C1 segment of cervical spinal cord (tissue), 14 donors: ENCODE measurements at places on chromosomes 2 and 18.

- no peak for DNase-seq
These were observed 512.5 kb upstream of the LRRTM4 start for GRCh38 chr2:78034706-78035105.

- no peak for DNase-seq
These were observed 36.2 kb downstream of the CCBE1 start for GRCh38 chr18:59660786-59661743.

DNA sequence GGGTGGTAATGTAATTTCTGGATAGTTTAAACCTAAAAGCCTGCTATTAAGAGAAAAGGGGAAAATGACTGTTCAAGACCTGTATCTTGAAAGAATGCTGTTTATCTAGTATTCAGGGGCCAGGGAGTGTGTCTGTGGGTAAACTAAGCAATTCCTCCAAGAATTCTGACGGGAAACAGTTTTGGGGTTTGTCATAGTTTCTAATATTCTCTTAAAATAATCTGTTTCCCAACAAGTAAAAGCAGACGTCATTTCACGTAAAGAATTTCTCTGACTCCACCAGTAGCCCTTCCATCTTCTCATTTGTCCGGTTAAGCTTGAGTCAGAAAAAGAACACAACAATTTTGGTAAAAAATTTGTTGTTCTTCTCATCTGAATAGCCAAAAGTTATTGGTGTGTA lies 232.1 kb upstream of the EPAS1 start:
- no peak for DNase-seq

DNA sequence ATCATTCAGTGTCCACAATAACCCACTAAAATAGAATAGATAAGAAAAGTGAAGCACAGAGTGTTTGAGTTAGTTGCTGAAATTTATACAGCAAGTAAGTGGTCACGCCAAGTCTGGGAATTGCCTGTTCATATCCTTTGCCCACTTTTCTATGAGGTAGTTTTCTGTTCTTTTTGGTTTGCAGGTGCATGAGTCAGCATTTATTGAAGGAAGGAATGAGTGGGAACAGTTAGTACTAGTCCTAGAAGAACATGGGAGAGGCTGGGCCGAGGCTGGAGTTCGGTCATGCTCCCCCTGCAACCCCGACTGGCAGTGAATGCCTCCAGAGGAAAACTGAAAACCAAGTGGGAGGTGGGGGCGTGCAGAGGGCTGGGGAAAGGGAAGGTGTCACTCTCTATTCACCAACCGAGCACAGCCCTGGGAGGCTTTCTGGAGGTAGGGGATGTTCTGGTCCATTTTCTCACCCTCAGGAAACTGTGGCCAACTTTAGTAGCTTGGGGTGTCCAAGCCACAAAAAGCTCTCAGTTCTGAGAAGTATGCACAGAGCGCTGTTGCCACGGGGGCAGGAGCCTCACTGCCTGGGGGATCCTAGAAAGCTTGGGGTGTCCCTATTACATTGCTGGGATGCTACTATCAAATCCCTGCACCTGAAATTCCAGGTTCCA lies 41.4 kb downstream of the FOSL2 start:
- no peak for DNase-seq

DNA sequence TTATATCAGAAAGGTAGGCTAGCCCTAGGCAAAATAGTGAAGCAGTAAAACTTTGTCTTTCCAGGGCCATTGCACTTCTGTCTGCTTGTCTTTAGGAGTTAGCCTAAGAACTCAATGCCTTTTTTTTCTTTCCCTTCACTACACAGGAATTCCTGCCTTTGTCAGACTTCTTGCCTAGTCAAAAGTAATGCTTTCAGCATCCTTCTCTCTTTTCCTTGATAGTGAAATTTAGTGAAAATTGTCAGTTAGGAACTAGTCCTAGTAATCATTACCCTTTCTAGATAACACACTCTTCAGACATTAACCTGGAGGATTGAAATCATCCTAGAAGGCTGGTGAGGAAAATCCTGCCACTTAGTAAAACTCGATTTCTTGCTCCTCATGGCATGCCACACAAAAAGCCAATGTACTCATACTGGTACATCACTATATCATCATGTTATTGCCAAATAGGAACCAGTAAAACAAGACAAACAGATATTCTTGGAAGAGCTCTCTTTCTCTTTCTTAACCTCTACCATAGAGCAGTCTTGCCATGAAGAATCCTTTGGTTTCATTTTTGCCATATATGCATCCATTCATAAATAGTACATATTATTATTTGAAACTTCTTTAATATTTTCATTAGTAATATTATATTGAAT lies 320.5 kb downstream of the CTNNA2 start:
- DNase-seq, result no peak

DNA sequence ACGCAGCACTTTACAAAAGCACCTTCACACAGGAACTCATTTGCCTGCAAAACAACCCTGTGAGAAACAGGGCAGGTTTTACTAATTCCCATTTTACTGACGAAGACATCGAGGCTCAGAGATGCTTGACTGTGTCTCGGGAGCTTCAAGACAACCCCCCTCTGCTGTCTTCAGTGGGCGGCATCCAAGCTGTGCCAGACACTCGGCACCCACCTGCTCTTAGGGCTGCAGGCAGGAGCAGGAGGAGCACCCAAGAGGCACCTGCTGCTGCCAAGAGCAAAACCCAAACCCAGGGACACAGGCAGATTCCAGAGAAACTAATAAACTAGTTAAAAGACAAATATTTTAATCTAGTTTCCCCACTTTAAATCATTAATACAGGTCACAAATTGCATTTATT lies 67.9 kb downstream of the PPP4R1 start:
- no peak for DNase-seq

DNA sequence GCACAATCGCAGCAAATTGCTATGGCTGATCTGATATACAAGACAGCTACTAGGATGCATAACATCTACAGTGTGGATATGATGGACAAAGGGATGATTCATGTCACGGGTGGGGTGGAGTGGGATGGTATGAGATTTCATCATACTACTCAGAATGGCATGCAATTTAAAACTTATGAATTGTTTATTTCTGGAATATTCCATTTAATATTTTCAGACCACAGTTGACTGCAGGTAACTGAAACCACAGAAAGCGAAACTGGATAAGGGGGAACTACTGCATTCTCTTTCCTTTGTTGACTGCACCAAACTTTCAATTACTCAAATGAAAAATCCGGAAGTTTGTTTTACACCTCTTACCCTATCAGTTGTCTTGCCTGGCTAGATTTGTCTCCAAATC lies 94.4 kb upstream of the NEUROD1 start:
- no peak for DNase-seq

GRCh38 chr2:40394597-40394996 lies 57.3 kb downstream of the SLC8A1 start:
- DNase-seq, result no peak

DNA sequence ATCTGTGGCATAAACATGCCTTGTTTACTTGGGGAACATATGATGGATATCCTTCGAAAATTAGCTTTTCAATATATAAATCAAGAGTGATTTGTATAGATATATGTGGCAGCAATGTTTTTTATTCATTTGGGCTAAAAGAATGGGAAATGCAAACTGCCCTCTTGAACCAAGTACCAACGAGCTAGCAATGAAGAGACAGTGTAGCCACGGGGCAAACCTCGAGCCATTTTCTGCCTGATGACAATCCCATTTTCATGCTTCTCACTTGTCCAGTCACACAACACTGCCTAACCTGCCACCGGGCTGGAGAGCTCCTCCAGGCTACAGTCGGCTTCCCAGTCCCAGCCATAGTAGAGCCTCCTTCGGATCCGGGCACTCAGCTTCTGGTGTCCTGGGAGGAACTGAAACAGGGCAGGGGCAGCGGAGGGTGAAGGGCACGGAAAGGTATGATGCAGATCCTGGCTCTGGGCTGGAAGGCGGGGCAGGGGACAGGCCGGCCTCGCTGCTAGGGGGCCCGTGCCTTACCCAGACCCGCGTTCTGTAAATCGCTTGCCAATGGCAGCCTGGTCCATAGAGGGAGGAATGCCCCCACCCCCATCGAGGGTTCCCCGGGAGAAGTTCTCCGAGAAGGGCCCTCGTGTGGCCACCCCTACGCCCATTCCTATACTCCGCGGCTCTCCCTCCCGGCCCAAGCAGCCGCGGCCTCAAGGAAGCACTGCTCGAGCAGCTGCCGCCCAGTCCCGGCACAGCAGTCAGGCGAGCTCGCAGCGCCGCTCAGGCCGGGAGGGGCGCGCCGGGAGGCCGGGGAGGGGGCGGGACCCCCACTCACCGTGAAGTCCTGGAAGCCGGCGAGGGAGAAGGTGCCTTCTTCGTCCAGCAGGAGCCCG lies 552 bp downstream of the CNPPD1 start:
- no peak for DNase-seq

DNA sequence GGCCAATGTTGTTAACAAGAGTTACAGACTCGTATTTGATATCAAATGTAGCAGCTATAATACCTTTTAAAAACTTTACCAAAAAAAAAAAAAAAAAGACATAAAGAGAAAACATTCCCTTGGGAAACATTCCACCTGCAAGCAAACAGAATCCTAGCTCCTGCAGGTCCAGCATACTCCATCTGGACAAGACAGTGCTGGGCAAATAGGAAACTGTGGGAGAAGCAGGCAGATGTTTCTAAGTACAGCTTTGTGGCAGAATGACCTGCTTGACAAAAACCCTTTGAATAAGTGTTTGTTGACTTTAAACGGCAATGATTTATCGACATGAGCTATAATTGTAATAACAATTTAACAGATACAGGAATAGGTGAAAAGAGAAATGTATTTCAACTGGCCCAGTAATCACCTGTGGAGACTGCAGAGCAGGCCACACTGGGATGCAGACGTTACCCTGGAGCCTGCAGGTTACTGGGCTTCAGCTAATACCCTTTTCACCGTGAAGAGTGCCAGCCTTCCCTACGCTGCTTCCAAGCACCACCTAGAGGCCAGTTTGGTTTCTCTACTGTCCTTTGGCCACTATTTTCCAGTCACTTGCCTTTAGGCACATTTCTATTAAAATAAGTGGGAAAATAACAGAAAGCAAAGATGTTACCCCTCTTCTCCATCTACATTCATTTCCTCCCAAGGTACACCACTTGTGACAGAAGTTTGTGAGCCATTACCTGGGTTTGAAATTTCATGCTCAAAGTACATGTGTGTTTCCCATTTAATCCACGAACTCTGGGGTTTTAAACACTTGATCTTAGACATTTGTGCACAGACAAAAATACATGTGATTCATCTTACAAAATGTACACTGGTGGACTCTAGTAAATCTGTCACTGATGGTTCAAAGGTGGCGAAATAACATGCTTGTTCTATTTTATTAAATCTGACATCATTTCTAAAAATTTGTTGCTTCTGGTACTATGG lies 96.9 kb upstream of the ZNF397 start:
- DNase-seq, result no peak

DNA sequence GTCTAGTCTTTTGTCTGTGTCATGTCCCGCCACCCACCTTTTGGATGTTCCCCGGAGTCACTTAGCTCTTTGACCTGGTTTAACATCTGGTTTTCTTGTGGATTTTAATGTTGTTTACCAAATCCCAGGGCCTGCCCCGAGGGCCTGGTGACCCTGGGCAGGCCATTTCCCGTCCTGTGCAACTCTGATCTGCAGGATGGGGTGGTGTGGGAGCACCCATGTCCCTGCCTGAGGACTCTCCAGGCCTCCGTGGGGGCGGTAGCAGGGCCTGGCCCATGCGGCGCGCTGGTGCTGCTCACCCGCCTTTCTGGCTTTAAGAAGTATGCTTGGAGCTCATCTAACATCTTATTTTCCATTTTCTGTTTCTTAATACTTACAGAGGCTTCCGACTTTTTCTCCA lies 10.7 kb downstream of the RAMP1 start:
- DNase-seq, result no peak

GRCh38 chr2:111994042-111994441 lies 61.0 kb upstream of the TMEM87B start:
- DNase-seq, result no peak

DNA sequence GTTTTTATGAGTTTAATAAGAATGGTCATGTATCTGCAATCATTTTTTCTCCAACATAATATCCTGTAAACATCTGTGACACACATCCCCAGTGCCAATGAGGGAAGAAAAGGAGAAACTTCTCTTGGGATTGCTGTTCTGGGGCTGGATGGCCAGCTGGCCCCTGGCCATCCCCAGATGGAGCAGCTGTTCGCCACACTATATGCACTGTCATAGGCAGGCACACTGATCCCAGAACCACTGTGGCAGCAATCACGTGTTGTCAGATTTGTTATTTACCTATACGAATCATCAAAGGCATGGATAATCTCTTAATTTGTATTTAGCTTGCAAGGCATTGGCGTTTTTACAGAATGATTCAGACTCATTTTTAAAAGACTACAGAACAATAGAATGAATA lies 167.6 kb upstream of the ACAA2 start:
- DNase-seq, result no peak

GRCh38 chr2:185137700-185138099 lies 539.4 kb downstream of the ZNF804A start:
- DNase-seq, result no peak

DNA sequence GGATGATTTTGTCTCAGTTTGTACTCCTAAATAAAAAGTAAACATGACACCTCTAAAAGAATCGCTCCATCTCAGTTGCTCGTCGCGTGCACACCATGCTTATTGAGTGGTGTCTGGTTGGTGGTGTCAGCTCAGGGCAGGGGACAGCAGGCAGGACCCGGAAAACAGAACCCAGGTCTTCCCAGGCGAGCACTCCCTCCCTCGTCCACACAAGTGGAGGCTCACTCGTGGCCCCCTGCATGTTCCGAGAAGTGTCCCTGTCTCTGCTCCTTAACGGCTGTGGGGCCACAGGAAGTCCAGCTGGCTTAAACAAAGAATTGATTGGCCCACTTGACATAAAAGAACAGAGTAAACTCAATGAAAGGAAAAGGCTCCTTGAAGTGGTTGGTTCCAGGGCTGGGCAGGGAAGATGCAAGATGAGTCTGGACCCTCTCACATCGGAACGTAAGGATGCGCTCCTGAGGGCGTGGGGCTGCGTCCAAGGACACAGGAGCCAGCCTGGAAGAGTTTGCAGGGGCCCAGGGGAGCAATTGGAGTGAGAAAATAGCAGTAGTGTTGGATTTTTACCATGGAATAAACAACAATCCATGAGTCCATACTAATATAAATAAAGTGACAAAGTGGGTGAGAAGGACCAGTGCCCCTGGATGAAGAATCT lies 13.1 kb upstream of the CNDP1 start:
- no peak for DNase-seq

DNA sequence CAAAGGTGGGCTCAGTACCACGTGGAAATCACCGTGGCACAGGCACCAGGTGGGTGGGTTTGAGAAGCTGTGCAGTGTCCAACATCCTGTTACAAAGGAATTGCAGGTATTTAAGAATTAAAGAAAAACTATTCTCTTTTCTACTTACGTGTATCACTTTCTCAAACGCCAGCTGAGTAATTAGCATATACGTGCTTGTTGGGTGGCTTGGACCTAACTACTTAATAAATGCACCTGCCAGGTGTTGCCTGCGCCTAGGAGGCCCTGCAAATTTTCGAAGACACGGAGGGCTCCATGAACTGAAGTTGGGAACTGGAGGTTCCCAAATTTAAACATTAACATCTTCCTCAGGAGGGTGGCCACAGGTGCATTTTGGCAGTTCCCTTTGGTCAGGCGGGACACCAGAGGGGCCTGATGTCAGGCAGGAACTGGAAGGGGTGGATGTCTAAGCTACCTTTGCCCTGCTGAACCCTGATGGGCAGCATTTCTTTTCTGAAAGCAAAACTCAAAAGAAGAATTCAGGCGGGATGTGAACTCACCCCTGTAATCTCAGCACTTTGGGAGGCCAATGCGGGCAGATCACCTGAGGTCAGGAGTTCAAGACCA lies 84.8 kb downstream of the HS6ST1 start:
- DNase-seq, result no peak
